ENCODE measurements at places on chromosomes 12 and 14.

DNA sequence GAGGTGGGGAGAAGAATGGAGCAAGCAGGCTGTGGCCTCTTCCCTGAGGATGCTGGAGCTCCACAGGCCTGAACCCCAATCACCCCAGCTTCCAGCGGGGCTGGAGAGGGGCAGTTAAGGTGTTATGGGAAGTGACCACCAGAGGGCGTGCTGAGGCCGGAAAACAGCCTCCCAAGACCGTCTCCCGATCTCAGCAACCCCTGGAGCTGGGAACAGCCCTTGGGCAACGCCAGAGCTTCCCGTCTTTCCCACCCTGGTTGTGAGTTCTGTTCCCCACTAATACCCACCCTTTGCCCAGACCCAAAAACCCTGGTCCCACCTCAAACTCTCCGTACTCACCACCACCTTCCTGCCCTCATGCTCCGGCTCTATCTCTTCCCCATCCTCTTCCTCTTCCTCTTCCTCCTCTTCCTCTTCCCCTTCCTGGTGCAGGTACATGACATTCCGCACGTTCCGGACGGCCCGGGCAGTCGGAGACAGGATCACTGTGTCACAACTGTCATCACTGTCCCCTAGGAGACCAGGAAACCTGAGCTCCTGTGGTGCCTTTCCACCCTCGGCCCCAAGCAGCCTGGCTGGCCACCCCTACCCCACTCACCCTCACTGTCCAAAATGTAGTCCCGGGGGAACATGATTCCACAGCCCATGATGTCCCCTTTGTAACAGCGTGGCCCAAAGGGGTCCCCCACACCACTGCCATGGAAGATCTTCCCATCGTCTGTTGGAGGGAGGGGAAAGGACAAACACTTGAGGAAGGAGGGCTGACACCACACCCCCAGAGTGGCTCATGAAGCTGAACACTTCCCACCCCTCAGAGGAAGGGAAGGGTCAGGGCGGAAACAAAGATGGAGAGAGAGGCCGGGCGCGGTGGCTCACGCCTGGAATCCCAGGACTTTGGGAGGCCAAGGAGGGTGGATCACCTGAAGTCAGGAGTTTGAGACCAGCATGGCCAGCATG lies 12.9 kb downstream of the SPRYD3 start:
- DNase-seq = peak; percentile 58

GRCh38 chr14:99066378-99066777 lies 205.6 kb downstream of the BCL11B start:
- no peak for DNase-seq

GRCh38 chr14:55075628-55076175 lies 24.3 kb downstream of the MAPK1IP1L start:
- DNase-seq = no peak

GRCh38 chr14:57747036-57747435 lies 118.9 kb downstream of the SLC35F4 start:
- DNase-seq = no peak

- no peak for DNase-seq
Observed at GRCh38 chr14:74407801-74408154, 18.2 kb downstream of the SYNDIG1L start.

DNA sequence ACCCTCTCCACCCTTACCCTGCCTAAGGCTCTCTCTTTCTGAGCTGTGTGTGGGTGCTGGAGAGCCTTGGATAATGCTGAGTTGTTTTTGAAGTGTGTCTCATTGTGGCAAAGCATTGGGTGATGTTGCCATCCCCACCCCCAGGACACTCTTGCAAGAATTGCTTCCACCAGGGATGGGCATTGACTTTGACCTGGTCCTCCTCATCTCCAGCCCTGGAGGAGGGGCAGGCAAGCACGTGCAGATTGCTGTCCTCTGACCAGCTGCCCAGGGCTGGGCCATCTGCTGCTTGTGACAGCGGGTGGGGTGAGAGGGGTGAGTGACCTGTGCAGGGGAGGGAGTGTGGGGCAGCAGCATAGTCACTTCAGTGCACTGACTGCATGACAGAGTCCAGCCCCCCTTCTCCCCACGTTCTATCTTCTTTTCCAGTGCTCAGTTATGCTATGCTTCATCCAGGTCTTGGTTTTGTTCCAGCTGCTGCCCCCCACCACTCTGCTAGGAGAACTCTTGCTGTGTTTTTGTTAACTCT lies 26.2 kb downstream of the SUSD6 start:
- DNase-seq = no peak

- DNase-seq = no peak
Observed at GRCh38 chr14:69005432-69006148, 26.5 kb upstream of the ACTN1 start.

DNA sequence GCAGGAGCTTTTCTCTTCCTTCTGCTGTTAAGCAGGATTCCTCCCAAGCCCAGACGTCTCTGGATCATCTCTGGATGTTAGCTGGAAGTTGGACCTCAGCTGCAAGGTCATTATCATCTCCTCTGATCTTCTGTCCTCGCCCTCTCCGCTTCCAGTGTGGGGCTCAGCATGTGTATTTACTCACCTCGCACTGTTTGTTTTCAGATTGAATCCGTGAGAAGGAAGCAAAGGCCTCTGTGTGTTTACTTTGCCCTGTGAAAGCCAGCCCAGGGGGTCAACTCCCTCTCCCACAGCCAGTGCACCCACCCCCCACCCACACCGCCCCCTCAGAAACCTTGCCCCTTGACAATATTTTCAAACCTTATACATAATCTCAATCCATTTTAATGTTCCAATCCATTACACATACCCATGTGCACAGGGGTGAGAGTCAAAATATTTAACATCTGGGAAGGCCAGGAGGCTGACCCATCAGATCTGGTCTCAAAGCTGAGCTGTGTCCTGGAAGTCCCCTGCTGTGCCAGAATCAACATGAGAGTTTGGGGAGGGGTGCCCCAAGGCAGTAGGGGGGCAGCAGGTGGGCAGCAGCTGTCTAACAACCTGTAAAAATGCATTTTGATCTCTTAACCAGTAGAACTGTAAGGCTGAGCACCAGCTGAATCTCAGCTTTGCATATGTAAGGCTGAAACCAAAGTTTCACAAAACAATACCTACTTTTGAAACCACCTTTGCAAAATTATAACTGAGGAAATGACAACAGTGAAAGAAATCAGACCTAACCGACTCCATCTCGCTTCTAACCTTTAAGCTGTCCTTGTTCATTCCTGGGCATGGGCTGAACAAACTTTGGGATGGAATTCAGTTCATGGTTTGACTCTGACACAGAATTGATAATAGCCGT lies 157.9 kb downstream of the ZNF664 start:
- DNase-seq = no peak

- DNase-seq = no peak
Observed at GRCh38 chr14:93943052-93943451, 15.9 kb downstream of the FAM181A start.

GRCh38 chr12:31582155-31582554 lies 8.8 kb downstream of the DENND5B start:
- no peak for DNase-seq

DNA sequence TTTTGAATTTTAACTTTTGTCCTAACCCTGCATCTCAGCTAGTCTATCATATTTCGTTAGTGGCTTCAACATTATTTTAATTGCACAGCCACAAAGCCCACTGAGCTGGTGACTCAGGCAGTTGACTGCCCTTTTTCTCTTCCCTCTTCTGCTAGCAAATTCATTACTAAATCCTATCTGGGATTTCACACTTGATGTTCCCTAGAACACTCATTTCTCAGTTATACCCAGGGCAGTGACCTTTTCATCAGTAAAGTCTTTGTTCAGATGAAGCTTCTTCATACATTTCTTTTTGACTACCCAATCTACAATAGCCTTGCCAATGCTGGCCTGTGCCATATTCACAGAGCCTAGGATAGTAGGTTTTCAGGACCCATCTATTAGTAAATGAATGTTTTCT lies 107.0 kb downstream of the ATXN7L3B start:
- no peak for DNase-seq

DNA sequence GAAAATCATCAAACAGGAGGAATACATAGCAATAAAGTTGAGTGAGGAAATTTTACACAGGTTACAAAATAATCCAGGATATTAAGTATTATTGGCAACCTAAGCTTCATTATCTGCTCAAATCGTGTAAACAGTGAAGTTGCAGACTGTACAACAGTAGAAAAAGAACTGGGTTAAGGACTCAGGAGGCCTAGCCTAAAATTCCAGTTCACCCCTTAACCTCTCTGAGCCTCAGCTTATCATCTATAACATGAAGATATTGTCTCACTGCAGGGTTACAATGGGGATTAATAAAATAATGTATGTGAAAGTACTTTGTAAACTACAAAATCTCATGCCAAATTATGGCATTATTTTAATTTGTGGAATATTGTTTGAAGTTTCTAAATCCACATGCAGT lies 26.0 kb downstream of the DDHD1 start:
- no peak for DNase-seq

GRCh38 chr14:31320922-31321766 lies 99.2 kb downstream of the HEATR5A start:
- no peak for DNase-seq

DNA sequence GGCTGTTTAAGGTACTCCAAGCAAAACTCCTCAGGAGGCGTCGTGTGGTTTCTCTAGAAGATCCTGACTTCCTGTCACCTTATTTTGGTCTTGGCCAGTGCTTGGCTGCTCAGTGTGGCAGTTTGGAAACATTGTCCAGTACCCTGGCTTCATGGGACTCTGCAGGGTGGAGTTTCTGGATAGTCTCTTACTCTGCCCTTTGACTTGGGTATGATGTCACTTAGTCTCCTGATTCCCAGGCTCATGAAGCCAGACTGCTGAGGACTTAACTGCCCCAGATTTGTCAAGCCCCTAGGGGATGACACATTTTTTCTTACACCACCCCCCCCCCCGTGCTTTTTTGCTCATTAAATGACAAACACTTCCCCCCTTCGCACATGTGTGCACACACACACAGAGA lies 82.7 kb downstream of the ADCK1 start:
- DNase-seq = no peak
